ENCODE measurements at places on chromosomes 16 and 17.

DNA sequence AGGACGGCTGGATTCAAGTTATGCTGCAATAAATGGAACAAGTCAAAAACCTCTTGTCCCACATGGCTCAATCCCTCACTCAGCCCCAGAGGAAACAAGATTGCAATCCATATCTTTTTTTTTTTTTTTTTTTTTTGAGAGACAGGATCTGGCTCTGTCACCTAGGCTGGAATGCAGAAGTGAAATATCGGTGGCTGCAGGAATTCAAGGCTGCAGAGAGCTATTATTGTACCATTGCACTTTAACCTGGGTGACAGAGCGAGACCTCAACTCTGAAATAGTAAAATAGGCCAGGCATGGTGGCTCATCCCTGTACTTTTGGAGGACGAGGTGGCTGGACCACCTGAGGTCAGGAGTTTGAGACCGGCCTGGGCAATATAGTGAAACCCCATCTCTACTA lies 2.7 kb upstream of the PDE6G start:
- DNase-seq: peak; percentile 23

- DNase-seq: peak; percentile 5
These were observed 34.4 kb downstream of the WDR59 start for GRCh38 chr16:74950511-74950910.

GRCh38 chr17:49399995-49400394 lies 14.7 kb downstream of the PHB1 start:
- no peak for DNase-seq

- no peak for DNase-seq
These were observed 48.2 kb downstream of the MRC2 start for GRCh38 chr17:62675701-62676100.

- DNase-seq: no peak
These were observed 50.9 kb downstream of the CDH11 start for GRCh38 chr16:65070831-65071432.

- DNase-seq: no peak
These were observed 127.1 kb downstream of the CDH13 start for GRCh38 chr16:82753821-82754220.

DNA sequence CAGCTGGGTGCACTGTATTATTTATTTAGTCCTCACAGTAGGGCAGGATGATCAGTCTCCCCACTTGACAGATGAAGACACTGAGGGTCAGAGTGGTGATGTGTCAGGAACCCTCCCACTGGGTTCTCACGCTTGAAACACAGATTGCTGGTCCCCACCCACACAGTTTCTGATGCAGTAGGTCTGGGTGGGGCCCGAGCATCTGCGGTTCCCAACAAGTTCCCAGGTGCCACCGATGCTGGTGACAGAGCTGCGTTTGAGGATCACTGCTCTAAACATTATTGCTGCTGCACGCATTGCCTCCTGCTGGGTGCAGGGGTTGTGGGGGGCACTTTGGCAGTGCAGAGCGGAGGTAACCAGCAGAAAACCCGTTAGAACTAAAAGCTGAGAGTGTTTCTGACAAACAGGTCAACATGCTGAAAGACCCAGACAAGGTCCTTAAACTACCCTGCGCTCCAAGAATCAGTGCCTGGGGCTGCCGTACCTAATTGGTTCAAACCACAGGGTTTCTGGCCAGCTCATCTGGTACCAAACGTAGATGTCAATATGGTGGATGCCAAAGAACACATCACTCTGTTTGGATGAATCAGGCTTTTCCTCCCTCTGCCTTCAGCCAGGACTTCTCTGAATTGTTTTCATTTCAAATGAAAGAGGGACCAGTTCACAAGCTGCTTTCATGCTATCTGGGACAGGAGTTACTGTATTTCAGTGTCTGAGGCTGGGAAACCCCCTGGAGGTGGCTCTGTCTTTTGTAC lies 76.0 kb downstream of the ABCC1 start:
- DNase-seq: no peak

DNA sequence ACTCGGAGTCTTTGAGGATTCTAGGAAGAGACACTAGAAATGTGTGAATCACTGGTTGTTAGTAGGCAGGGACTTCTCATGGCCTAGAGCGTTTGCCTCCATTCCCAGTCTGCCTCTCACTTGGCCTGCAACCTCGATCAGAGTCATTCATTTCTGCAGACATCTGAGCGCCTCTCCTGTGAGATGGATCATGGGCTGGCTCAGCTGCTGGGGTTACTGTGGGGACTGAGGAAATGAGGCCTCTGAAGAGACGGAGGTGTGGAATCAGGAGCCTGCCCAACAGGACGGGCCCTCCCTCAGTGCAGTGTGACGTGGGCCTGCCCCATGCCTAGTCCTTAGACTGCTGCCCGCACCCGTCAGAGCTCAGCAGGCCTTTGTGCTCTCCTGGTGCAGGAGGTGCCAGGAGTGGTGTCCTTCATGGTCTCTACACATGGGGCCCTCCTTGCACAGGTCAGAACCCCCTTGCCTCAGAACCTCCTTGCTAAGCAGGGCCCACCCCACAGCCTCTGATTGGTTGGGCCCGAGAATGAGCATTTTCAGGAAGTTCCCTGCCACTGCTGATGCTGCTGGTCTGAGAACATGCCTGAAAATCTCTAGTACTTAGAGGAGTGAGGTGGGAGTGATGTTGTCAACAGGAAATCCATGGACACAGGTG lies 99.4 kb downstream of the NPIPB11 start:
- DNase-seq: no peak

DNA sequence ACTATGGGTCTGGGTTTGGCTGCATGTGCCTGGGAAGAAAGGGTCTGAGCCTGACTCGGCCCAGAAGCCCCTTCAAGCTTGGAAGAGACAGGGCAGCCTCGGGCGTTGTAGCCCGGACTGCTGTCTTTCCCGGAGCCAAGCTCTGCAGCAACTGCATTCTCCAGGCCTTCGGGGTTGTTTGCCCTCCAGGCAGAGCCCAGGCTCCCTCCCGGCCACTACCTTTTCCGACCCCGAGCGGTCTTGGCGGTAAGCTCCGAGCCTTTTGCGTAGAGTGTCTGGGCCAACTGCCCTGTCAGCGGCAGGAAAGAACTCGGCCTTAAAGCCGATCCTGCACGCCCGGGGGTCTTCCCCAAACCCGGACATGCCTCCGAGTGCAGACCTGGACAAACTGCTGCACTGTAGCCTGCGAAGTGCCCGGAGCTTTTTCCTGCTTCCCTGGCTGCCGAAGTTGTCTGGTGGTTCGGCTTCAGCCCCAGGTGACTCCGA lies 1.3 kb downstream of the LHX1 start:
- no peak for DNase-seq

- DNase-seq: no peak
These were observed 27.5 kb upstream of the SHCBP1 start for GRCh38 chr16:46648656-46649055.

GRCh38 chr16:28279006-28279405 lies 13.3 kb upstream of the SBK1 start:
- DNase-seq: no peak

DNA sequence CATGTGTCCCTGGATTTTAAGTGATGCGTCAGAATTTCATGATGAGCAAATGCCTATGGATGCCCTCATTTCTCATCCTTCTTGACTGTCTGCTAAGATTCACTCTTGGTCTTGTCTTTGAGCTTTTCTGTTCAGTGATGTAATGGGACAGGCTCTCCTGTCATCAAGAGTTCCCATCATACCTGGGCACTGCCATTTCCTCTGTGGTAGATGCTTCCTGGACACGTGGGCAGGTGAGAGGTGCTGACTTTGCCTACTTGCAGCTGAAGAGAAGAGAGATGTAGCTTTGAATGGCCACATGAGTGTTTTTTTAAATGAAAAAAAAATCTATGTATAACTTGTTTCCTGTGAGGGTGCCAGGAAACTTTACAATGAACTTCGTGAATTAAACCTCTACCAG lies 557.7 kb downstream of the MAF start:
- DNase-seq: no peak

Measured in T47D (cell line).